IPS-NIHi11 (cell line): ENCODE measurements at places on chromosomes 12 and 14.

- DNase-seq, result no peak
Observed at GRCh38 chr12:5913387-5913786, 31.7 kb downstream of the ANO2 start.

- no peak for DNase-seq
Observed at GRCh38 chr12:944211-944610, 5.3 kb downstream of the RAD52 start.

GRCh38 chr14:99573000-99573330, 31.0 kb downstream of the CCDC85C start:
- no peak for DNase-seq

DNA sequence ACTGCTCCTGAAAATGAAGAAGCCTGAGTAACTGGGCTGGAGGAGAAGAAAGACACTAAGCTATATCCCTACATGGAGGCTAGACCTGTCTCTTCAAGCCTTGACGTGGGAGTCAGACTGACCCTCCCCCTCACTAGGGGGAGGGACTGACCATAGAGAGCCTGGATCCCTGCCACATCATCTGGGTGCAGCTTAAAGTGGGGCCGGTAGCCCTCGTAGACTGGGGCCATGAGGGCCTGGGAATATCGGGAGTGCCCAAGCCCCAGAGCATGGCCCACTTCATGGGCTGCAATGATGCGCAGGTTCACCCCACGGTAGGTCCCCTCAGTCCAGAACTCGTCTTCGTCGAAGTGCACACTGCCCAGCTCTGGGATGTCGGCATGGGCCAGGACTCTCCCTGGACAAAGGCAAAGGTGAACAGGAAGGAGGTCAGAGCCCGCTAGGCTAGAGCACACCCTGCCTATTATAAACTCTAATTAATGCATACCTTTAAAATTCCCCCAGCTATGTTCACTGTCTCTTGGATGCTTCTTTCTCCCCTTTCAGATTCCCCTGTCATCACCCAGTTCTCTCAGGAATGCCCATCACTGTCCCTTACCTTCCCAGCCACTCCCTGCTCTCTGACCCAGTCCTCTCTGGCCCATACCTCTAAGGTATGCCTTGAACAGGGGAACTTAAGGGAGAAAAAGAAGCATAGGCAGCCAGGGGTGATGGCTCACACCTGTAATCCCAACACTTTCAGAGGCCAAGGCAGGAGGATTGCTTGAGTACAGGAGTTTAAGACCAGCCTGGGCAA, 3.2 kb downstream of the MMP19 start:
- no peak for DNase-seq

DNA sequence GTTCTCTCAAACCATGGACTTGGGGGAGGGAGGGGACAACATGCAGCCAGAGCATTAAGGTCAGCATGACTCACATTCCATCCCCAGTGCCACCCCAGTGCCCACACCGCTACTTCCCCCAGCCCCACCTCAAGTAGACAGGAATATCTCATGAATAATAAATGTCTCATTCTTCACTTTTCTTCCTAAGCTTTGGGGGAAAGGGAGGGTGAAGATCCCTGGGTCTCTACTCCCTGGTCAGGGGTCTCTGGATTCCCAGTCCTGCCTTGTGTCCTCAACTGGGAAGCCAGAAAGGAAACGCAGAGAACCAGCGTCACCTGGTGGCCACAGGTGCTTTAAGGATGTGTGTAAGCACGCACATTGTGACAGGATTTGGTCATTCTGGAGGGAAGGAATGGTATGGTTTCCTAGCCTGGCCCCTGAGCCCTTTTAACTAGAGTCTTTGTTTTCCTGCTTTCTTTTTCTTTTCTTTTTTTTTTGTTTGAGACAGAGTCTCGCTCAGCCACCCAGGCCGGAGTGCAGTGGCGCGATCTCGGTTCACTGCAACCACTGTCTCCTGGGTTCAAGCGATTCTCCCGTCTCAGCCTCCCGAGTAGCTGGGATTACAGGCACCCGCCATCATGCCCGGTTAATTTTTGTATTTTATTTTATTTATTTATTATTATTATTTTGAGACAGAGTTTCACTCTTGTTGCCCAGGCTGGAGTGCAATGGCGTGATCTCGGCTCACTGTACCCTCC, 3.4 kb downstream of the GPR84 start:
- peak; percentile 65 for DNase-seq

DNA sequence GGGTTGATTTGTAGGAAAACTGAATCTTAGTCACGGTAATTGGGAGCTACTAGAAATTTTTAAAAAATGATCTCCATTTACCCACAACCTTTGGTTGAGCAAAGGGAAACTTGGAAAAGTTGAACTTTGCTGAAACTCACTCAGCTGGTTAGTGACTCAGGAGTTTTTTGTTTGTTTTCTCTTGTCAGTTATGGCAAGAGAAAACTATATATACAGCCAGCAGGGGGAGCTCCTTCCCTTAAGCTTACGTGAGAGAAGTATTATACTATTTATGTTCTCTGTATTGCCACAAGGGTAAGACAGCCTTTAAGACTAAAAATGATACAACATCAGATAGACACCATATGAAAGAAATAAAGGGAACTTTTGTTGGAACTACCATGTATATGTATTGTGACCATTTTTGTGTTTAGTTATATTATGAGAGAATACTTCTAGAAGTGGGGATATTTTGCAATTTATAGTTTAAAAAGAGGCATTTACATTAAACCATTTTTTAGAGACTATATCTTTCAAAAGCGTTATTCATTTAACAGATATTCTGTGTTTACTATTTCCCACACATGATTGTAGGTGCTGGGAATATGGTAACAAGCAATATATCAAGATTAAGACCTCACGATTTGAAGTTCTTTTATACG, 28.1 kb upstream of the TBC1D30 start:
- peak; percentile 82 for DNase-seq

DNA sequence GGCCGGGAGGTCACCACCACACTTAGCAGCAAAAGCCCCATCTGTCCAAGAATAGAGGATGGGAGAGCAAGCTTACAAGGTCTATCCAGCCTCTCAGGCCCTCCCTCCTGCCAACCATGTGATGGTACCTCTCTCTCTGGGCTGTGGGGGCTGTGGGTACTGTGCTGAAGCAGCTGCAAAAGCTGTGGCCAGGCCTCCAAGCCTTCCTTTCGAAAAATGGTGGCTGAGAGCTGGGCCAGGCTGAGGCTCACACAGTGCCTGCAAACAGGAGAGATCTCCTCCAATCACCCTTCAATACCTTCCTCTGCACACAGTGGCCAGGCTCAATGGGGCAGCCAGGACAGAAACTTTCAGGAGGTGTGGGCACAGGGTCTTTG, 1.1 kb downstream of the IPO4 start:
- DNase-seq, result no peak

GRCh38 chr12:29350080-29350479, 30.9 kb downstream of the ERGIC2 start:
- DNase-seq, result no peak

- no peak for DNase-seq
Observed at GRCh38 chr12:32252199-32253073, 145.8 kb downstream of the BICD1 start.

GRCh38 chr12:70005864-70006618, 181.0 kb downstream of the MYRFL start:
- DNase-seq, result no peak

DNA sequence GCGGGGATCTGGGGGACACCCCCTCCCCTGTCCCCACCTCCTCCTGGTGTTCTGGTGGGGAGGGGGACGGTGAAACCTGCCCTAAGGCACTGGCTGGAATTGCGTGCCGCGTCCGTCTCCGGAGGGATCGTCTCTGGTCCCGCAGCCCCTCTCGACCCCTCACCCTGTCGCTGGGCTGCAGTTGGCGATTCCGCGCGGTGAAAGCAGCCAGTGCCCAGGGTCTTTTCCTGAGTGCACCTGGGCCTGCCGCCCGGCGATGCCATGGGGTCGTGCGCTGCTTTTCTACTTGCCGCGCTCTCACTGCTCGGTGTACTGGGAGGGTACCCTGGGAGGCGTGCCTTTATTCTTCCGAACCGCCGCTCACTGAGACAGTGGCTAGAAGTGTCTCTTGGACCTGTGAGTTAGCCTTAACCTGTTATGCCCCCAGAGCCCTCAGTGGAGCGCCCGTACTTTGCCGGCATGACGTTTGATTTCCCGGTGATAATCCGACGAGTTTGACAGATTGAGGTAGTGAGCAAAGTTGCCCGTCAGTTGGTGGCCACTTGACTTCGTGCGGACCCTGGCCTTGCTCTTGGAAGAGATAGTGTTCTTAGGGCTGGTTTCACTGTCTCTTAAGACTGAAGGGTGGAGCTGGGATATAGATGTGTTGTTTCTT, 788 bp downstream of the SFSWAP start:
- no peak for DNase-seq

GRCh38 chr12:21483531-21483930, 17.9 kb downstream of the RECQL start:
- DNase-seq, result no peak

DNA sequence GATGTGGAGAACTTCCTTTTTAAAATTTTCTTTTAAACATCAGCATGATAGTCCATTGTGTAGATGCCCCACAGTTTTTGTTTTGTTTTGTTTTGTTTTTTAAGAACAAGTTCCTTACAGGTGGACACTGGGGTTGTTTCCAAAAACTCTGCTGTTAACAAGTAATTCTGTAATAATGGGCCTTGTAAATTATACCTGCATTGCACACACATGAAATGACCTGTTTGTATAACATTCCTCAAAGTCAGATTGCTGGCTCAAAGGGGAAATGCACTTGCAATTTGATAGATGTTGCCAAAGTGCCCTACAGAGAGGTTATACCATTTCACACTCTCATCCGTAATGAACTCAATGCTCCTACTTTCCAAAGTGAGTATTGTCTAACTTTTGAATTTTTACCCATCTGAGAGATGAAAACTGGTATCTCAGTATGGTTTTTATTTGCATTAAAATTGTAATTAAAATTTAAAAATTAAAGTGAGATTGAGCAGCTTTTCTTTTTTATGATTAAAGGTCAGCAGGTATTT, 89.2 kb downstream of the SPPL3 start:
- DNase-seq, result no peak

DNA sequence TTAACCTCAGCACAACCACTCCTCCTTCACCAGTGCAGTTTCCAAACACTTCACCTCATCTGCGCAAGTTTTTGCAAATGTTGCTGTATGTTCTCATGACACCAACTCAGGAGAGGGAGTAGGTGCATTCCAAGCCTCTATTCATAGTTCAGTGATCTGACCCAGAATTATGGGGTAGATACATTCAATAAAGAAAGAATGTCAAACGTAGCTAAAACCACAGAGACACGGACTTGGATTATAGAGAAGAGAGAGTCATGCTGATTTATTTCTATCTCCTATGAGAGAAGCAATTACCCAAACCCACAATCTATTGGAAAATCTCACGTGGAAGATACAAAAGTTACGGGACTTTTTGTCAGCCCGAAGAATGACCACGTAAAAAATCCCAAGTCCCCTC, 1006.0 kb upstream of the TMEM132C start:
- no peak for DNase-seq

DNA sequence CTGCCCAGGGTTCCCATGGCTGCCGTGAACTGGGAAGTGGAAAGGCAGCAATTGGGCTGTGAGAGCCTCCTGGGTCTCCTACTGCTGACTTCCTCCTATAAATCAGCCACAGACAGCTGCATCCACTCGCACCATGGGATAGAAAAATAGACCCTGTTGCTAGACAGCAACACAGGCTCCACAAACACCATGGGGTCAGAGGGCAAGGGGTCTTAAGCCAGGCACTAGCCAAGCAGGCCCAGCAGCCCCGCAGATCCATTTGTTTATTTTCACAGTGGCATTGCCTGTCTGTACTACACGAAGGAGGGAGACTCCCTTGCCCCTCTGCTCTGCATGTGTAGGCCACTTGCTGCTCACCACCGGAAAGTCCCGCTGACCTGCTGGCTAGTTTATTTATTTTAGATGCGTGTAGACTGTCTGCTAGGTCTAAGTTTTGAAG, 139.8 kb downstream of the DACT1 start:
- no peak for DNase-seq

- no peak for DNase-seq
Observed at GRCh38 chr12:32987512-32987911, 90.9 kb upstream of the PKP2 start.

DNA sequence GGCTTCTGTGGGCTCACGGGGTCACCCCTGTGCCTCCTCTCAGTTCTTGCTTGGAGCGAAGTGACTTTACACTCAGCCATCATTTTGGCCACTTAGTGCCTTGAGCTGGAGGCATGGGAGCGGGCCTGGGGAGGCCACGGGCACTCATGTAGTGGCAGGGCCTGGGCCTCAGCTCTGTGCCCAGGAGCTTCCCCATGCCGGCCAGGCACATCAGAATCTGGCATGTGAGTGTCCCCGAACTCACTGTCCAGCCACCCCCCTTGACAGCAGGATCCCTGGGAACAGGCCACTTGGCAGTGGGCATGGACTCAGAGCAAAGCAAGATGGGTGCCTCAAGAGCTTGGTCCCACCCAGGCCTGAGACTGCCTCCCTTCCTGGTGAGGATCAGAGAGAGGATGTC, 29.5 kb downstream of the DDX51 start:
- no peak for DNase-seq
